ENCODE measurements at places on chromosomes 6 and 20.

GRCh38 chr6:145694083-145694737 is 41.1 kb downstream of the EPM2A start:
- no peak for DNase-seq

DNA sequence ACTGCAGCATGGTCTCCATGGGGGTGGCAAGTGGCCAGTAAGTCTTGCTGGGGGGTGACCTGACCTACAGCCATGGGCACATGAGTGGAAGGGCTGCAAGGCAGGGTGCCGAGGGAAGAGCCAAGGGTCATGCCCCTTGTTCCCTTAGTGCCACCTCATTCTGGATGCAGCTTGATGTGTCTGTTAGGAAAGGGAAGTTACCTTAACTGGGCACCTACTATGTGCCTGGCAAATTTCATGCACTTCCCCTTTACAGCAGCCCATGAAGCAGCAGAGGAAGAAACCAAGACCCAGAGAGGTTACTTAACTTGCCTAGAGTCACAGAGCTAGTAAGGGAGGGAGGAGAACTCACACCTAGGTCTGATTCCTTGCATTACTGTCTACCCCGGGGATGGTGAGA is 174.0 kb downstream of the MRPL14 start:
- no peak for DNase-seq

GRCh38 chr6:141050471-141050870 is 1082.3 kb upstream of the GJE1 start:
- no peak for DNase-seq

- DNase-seq, result no peak
Observed at GRCh38 chr6:111825439-111826086, 47.7 kb downstream of the FYN start.

- DNase-seq, result no peak
Observed at GRCh38 chr20:2745060-2745910, 52.7 kb downstream of the EBF4 start.

All from central memory CD4-positive, alpha-beta T cell (primary cell).